ENCODE measurements at places on chromosomes 7 and 10.
A peak's percentile ranks its signal among the peaks of the same experiment; 100 is the strongest.

DNA sequence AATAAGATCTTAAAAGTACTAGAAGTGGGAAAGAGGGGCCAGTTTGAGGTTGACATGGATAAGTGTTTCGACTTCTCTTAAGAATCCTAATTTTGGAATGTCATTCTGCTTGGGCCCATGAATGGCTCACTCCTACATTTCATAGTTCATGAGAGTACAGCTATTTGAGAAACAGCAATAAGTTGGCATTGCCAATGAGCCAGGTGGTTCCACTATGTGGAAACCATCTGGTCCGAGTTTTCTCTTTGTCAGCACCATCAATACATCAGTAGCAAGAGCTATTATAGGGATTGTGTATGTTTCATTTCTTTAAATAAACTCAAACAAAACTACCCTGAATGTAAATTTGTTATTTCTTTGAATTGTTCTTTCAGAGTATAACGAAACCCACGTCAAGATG, 78.1 kb upstream of the NEBL start:
- DNase-seq = no peak

GRCh38 chr7:113752289-113752688, 166.5 kb downstream of the PPP1R3A start:
- DNase-seq = no peak

- no peak for DNase-seq
Measured at GRCh38 chr7:40393660-40394059, 258.9 kb downstream of the SUGCT start.

DNA sequence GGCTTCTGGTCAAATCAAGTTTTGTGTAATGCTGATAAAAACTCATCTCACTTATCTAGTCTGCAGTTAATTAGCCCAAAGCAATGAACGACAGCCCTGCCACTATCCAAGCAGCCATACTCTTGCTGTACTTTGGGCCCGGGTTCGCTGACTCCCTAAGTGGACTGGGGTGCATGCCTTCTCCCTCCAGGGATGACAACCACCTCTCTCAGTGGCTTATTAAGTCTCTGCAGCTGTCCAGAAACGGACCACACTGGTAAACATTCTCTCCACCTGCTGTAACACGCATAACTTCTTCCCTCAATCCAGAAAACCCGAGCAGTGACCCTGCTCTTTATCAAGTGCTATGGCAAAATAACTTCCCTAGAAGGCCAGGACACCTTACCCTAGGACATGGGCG, 3.9 kb downstream of the FBXW4 start:
- no peak for DNase-seq

- no peak for DNase-seq
Measured at GRCh38 chr7:123746931-123747488, 1.8 kb downstream of the WASL start.

- DNase-seq = no peak
Measured at GRCh38 chr7:73356159-73356558, 28.2 kb downstream of the FKBP6 start.

DNA sequence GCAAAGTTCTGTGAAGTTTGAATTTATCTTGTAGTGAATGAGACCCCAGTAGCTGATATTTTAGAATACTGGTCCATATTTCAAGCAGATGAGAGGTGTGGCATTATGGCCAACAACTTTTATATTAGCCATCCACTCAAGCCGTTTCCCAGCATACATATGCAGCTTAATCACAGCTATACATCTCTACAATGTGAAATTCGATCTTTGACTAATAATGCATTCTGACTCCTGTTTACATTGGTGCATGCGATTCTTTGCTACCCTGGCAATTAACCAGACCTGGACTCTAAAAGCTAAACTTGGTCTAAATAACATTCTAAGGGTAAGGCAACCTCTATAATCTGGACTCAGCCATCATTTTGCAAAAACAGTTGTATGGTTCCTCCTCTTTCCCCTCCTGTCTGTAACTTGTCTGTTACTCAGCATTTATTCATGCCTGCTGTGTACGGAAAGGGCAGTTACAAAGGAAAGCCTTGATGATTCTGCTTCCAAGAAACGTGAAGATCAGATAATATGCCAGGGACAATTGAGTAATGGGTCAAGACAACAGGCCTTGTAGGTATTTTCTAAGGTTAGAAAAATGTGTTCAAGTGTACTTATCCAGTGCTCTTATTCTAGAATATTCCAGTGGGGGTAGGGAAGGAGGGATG, 50.6 kb downstream of the PNLIPRP2 start:
- DNase-seq = peak; percentile 81

DNA sequence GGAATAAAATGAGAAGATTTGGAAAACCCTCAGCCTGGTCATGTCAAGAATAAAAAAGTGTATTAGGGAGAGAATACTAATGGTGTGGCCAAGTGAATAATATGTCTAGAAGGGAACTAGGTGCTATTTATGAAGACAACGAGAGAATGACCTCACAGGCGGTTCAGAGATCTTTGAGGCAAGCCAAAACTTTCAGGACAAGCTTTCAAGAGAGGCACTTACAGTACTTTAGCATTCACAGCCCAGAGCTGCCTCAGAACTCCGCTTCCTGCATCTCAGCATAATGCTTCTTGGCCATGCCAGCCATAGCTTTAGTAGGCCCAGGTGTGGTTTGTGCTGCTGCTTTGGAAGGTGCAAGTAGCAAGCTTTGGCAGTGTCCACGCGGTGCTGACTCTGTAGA, 37.2 kb upstream of the CCDC7 start:
- DNase-seq = no peak

GRCh38 chr7:28725045-28725642, 233.0 kb downstream of the TRIL start:
- no peak for DNase-seq

DNA sequence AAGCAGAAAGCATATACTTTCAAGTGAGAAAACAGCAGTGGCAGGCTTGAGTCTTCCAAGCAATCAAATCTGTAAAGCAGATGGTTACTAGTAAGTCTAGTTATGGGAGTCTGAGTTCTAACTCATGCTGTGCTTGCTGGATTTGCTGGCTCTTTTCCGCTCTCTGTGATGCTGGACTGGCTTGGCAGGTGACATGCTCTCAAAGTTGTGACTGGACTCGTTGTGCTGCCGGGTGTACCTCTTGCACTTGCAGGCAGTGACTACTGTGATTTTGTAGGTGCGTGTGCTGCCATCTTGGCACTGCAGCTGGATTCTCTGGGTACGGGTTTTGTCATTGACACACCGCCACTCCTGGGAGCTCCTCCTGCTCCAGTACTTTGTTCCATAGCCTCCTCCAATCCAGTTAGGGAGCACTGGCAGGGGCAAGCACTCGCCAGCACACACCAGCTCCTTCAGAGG, 3.1 kb downstream of the SOSTDC1 start:
- no peak for DNase-seq

DNA sequence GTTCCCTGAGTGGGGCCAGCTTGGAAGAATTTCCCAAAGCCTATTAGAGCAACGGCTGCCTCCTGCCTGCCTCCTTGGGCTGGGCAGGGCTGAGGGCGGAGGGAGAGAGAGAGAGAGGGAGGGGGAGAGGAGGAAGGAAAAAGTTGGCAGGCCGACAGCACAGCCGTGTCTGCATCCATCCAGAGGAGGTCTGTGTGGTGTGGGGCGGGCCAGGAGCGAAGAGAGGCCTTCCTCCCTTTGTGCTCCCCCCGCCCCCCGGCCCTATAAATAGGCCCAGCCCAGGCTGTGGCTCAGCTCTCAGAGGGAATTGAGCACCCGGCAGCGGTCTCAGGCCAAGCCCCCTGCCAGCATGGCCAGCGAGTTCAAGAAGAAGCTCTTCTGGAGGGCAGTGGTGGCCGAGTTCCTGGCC, at the start of gene AQP1:
Gene AQP1 (plus strand): TSS at position 293 of the 409 bp plus-strand sequence. CDS start 57 bp downstream, at position 350.
- no peak for DNase-seq

DNA sequence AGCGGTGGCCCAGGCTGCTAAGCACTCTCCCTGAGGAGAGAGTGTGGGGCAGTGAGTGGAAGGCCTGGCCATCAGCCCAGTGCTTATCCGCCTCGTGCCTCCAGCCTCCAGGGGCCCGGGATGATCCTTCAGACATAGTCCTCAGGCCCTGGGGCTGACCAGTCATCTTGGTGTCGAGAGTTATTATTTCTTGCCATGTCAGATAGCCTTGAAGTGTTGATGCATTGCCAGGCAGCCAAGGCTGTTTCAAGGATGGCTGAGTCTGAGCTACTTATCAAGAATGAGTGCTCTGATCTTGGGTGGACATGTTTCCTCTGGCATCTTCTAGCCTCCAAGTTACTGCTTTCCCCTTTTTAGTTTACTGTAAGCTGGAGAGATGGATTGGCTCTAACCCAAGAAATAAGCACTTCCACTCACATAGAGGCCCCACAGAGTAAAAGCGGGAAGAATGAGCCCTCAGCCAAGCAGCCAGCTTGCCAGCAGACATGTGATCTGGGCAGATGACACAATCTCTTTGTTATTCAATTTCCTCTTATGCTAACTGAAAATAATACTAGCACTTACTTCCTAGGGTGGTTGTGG, 136.5 kb upstream of the NAMPT start:
- peak; percentile 65 for DNase-seq

DNA sequence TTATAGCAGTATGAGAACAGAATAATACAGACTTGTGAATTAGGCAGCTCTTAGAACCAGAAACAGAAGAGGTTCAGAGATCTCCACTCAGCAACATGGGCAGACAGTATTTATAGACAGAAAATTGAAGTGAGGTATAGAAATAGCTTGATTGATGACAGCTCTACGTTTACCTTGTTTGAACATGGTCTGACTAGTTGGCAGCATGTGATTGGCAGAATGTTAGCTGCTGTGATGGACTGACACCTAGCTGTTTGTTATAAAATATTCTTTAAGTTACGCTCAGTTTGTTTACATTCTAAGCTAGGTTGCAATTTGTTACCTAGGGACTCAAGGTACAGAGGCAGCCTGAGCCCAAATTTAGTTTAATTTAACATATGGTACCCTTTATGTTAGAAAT, 73.7 kb upstream of the TMEM229A start:
- no peak for DNase-seq

- no peak for DNase-seq
Measured at GRCh38 chr10:126685756-126686155, 15.3 kb upstream of the C10orf90 start.

- DNase-seq = no peak
Measured at GRCh38 chr10:98929709-98930108, 305.9 kb downstream of the HPSE2 start.

- DNase-seq = no peak
Measured at GRCh38 chr10:4494551-4494950, 331.5 kb upstream of the AKR1E2 start.

DNA sequence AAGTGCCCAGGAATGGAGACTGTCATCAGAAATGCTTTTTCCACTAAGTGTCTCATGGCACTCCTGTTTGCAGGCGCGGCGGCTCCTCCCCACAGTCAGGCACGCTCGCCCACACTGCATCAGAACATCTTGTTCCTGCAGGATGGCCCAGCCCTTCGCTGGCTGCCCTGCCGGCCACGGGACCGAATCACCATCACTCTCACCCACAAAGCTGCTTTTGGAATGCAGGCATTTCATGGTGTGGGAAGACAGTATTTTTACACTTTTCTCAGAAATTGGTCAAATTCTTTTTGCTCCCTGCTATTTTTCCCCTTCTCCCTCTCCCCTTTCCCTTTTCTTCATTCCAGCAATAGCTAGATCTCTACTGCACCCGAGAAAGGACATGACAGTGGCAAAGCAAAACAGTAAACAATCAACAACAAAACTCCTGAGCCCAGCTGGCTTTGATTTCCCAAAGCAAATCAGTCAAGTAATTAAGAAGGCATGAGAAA, 176.1 kb upstream of the TNS3 start:
- peak; percentile 24 for DNase-seq

DNA sequence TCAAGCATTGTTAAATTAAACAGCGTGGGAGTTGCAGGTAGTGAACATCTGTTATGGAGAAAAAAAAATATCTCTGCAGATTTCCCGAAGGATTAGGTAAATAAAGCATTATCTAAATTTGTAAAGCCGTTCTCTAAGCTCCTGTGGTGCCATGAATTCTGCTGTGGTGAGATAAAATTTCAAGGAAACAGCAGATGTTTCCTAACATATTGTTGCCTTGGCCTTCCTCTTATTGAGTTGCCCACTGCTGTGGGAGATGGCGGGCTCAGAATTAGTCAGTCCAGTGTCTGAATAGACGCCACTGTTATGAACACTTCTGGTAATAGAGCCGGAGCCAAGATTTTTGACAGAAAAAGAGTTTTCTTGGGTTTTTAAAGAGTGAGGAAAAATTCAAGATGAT, 82.6 kb upstream of the ELMO1 start:
- DNase-seq = no peak

All from trophoblast cell (in vitro differentiated cells and primary cell).